ENCODE measurements at places on chromosomes 11 and 22.

GRCh38 chr11:1073261-1073724, 1.4 kb upstream of the MUC2 start:
- DNase-seq: no peak

GRCh38 chr11:637333-637592, 194 bp downstream of the DRD4 start:
- DNase-seq: no peak

DNA sequence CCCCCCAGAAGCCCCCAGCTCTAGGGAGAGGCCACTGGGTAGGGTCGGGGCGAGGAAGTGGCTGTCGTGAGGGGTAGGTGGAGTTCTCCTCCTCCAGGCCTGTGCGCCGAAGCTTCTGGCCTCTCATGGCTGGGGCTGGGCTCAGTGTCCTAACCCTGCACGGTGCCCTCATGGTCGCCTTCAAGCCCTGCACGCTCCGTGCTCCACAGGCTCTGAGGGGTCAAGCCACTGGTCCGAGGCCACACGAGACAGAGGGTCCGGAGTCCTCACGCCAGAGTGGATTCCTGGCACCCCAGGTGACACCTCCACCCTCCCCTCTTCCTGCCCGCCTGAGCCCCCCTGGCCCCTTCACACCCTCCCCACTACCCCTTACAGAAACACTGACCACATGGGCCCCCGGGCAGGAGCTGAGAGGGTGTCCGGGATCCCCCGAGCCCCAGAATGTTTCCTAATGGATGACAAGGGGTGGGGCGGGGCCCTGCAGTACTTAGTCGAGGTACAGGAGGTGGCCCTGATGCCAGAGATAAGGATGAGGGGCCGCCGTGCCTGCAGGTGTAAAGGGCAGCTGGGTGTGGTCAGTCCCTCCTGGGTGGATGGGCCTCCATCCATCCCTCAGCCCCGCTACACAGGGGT, 997 bp upstream of the CDHR5 start:
- no peak for DNase-seq

DNA sequence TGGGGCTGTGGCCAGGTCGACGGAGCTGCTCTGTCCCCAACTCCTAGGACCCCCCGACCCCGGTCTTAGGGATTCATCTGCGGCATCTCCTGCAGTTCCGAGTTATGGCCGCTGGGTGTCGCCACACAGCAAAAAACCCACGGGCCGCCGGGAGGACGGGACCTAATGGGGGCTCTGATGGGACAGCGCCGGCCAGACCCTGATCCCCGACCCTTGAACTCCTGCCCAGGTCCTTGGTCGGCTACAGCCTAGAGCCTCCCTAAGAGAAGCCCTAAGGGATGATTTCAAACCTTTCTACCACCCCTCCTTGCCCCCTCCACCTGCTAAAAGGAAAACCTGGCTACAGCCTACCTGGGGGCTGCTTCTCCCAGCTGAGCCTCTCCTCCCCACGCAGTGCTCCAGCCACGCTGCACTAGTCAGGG, 30.8 kb upstream of the LRRC10B start:
- DNase-seq: no peak

GRCh38 chr22:31586137-31586920, 75.7 kb downstream of the PISD start:
- DNase-seq: no peak

DNA sequence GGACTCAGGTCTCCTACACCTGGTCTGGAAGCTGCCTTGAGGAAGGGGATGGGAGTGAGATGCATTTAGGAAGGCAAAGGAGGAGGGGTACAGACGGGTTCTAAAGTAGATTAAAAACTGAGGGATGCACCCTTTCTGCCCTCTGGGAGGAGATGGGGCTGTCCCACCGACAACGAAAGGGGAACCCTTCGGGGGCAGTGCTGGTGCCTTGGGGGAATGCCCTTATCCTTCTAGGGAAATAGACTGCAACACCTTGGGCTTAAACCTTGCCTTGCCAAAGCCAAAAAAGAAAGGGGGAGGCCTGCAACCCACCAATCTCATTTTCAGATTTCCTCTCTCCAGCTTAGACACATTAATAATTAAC, 89.8 kb downstream of the PLEKHA7 start:
- DNase-seq: no peak

- DNase-seq: no peak
Measured at GRCh38 chr22:45576730-45577464, 74.2 kb downstream of the FBLN1 start.

GRCh38 chr22:45227645-45228400, 12.9 kb downstream of the KIAA0930 start:
- DNase-seq: no peak

- no peak for DNase-seq
Measured at GRCh38 chr11:76048763-76049162, 157.5 kb downstream of the WNT11 start.

GRCh38 chr11:121534131-121535093, 81.6 kb upstream of the SORL1-AS1 start:
- DNase-seq: peak; percentile 44
